ENCODE measurements at places on chromosomes 1 and 21.

- DNase-seq: peak; percentile 55
Observed at GRCh38 chr1:1000357-1001056, 610 bp upstream of the HES4 start.

DNA sequence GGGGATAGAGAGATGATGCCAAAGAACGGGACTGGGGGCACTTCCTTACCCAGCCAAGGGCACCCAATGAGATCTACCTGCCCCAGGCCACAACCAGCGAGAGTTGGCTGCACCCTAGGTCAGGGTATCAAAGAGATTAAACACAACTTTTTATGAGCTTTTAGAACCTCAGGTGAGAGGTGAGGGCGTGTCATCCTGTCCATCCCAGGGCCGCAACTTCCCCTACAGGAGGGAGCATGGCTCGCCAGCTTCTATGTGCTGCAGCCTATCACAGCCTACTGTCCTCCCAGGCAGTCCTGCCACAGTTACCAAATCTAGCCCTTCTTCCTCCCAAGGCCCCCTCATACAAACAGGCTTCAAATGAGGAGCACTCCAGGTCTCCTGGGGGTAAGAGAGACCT is 12.9 kb downstream of the TMEM9 start:
- DNase-seq: no peak

DNA sequence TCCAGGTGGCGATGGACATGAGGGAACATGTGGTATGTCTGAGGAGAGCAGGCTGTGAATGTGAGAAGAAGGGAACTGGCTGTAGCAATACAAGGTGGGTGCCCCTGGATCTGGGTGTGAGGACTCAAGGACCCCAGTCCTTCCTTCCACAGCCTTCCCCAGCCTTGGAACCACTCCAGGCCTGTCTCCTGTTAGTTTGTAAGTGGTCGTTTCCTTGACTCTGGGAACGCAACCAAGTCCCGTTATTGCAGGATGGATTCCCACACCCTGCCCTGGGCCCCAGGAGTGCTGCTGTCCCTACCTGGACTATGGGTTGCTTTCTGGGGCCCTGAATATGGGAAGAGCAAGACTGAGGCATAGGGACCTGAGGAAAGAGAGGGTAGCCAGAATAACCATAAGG is 47.2 kb upstream of the VANGL1 start:
- DNase-seq: no peak

DNA sequence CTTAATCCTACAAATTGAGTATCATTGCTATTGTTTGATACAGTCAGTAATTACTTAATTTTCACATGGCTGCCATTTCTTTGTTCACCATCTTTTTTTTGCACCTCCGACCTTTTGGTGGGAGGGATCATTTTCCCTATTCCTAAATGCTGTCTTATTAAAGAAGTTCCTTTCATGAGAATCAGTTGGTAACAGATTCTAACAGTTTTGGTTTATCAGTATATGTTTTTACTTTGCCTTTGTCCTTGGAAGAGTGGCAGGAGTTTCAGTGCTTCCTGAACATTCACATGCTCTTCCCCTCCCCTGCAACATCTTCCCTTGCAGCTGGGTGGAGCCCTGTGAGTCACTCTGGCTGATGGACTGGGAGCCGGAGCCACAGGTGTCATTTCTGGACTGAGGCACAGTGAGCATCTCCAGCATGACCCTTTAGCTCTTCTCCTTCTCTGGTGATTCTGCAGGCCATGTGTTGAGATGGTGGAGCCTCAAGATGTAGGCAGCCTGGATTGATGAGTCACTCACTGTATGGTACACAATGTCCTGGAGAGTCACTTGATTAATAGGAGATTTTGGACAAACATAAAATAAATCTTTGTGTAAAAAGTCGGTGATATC is 217.7 kb downstream of the URB2 start:
- no peak for DNase-seq

DNA sequence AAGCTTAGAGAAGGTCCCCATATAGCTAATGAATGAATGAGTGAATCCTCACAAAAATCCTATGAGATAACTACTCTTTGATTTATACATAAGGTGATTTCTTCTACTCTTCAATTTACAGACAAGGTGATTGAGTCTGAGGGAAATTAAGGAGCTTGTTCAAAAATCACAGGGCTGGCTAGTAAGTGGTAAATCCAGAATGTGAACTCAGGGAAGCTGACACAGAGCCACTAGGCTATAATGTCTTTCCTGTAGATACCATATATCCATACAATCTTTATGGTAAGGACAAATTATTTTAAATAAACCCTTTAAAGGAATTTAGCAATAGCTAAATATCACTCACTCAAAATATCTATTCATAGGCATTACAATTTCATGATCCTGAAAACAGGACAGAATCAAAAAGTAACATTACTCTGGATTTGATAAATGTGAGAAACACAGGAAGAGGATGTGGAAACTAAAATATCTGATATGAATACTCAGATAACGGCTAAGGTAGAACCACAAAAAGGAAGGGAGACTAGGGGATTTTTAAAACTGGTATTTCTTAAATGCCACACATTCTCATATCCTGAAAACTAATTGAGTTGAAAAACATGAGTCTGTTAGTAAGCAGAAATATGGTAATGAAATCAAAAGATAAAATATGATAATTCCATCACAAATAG is 108.2 kb downstream of the NBPF12 start:
- DNase-seq: peak; percentile 44

DNA sequence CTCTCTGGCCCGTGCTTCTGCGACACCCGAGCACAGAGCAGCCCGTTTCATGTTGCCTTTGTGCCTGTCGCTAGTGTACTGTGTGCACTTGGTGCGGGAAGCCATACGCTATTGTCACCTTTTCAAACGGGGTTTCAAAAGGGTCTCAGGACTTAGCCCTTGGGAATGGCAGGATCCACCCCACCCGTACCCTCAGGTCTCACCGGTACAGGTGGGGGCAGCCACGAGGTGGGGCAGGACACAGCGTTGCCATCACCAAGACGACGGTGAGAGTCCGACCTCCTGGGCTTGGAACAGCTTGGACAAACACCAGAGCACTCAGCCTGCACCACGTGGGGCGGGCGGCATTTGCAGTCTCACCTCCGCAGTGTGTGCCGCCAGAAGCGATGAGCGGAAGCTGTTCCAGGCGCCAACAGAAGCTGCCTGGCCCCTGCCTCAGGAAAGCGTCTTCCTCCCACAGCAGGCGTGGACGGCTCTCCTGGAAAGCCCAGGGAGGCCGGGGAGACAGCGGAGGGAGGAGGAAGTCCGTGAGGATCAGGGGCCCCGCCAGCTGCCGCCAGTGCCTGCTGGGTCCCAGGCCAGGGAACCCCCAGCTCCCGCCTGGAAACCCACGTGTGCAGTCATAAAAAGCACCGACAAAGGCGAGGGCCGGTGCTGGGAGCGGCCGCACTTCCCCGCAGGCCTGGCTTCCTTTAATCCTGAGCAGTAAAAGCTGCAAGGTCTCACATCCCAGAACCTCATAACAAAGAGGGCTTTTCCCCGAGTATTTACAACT is 131.3 kb upstream of the ARHGEF16 start:
- no peak for DNase-seq

DNA sequence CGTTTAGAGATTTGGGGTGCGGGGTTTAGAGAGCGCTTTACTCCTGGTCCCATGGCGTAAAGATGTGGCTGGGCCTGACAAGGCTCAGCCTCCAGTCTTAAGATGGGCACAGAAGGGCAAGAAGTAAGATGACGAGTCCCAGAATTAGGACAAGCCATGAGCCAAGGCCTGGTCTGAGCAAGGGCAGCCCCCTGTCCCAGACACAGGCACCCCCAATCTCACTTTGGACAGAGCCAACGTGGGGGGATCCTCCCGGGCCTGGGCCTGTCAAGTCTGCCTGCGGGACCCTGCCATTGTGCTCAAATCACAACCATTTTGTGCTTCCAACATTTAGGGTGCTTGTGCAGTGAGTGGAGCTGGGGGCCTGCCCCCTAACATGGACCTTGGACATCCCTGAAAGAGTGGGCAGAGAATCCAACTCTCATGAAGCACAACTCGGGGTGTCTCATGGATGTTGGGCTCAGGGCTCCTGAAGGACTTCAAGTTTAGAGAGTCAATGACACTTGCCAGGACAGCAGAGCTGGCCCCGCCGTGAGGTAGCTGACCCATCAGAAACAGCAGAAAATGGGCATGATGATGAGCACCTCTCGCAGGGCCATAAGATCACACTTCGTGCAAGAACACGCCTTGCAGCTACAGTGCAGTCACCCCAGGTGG is 52.6 kb downstream of the KIF21B start:
- DNase-seq: no peak

GRCh38 chr1:29123887-29124365 is at the start of gene TMEM200B:
TMEM200B (minus strand) TSS chr1:29123903; CDS start chr1:29121828, 2,075 bp downstream.
- DNase-seq: no peak

DNA sequence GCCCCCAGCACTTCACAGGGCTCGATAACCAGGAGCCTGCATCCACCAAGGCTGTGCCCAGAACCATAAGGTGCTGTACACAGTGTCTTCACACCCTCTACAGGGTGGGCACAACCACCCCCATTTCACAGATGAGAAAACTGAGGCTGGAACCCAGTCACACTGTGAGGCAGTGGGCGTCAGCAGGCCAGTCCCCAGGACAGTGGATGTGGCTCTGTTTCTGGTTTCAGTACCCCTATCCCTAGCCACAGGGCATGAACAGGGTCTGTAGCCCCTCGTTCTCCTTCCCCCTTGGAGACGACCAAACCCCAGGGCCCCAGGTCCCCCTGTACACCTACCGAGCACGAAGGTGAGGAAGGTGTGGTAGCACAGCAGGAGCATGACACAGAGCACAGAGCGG is 27.6 kb downstream of the TTC39A start:
- no peak for DNase-seq

DNA sequence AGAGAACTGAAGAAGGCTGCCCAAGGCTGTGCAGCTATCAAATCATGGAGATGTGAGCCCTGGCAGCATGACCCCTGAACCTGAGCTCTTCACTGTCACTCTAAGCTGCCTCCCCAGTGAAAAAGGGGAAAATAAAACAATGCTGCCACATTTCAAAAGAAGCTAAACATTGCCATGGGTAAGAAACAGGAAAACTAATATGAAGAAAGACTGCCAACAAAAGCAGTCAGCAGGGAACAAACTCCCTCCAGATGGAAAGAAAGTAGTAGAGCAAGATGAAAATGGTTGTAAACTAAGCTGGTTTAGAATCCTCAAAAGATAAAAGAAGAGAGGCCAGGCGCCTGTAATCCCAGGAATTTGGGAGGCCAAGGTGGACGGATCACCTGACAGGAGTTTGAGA is 36.2 kb upstream of the CSF1 start:
- DNase-seq: no peak

Measured in activated CD4-positive, alpha-beta T cell treated with anti-CD3 and anti-CD28 coated beads, Interleukin-2, Interleukin-4, amounts not matched to agents 100 ng/mL and 50 ng/mL, durations not matched to agents 16 hours and 8 hours (primary cell).